ENCODE measurements at places on chromosomes 2 and 18. TPM values are rescaled to one million over a fixed set of nuclear protein-coding genes. Genes with fewer than 3 reads are reported as not detected.

Gene CFAP65
- 16.5 TPM for total RNA-seq

DNA sequence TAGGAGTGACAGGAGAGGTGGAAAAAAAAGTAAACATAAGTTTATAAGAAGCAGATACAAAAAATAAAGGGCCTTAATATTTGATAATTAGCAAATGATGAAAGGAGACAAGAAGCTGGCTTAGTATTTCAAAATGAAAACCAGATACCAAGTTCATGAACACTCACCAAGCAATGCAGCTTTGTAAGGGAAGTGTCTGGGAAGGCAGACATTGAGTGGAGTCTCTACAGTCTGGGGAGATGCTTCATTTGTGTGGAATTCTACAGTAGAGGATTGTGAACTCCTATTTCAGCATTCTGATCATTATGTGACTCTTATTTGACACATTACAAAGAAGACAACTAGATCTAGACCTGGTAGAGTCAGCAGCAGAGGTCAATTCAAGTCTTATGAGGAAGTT lies 1072.7 kb downstream of the DSC3 start:
- DNase-seq, result no peak
- no peak overlapping the region for H3K27ac ChIP-seq
- no peaks in the 10 kb centered on the region for H3K27me3 ChIP-seq
- no peaks in the 10 kb centered on the region for H3K36me3 ChIP-seq
- H3K4me1 ChIP-seq, result no peaks in the 10 kb centered on the region

DNA sequence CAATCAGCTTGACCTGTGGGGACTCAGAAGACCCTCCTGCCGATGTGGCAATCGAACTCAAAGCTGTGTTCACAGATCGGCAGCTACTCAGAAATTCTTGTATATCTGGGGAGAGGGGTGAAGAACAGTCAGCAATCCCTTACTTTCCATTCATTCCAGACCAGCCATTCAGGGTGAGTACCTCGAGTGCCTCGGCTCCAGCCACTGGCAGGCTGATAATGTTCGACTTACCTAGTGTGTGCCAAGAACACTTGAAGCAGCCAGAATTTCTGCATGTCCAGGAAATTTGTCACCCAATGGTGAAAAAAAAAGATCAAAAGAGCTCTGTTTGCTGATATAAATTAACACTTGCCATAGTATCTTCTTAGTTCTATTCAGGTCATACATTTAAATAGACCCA lies 2.3 kb downstream of the LGALSL start:
- peaks cover 7% of the 10 kb centered on the region for H3K4me1 ChIP-seq
- H3K27me3 ChIP-seq, result no peaks in the 10 kb centered on the region
- H3K36me3 ChIP-seq, result peaks cover 11% of the 10 kb centered on the region
- H3K4me3 ChIP-seq, result no peak overlapping the region
- peak; percentile 39 for DNase-seq

Gene FAHD2B
- total RNA-seq, result 14.4 TPM

Gene RSAD2
- 11.5 TPM for total RNA-seq

- no peak overlapping the region for H3K27ac ChIP-seq
- peaks cover 11% of the 10 kb centered on the region for H3K36me3 ChIP-seq
- no peak for DNase-seq
- no peaks in the 10 kb centered on the region for H3K27me3 ChIP-seq
Measured at GRCh38 chr2:24824071-24824588, 30.9 kb downstream of the CENPO start.

DNA sequence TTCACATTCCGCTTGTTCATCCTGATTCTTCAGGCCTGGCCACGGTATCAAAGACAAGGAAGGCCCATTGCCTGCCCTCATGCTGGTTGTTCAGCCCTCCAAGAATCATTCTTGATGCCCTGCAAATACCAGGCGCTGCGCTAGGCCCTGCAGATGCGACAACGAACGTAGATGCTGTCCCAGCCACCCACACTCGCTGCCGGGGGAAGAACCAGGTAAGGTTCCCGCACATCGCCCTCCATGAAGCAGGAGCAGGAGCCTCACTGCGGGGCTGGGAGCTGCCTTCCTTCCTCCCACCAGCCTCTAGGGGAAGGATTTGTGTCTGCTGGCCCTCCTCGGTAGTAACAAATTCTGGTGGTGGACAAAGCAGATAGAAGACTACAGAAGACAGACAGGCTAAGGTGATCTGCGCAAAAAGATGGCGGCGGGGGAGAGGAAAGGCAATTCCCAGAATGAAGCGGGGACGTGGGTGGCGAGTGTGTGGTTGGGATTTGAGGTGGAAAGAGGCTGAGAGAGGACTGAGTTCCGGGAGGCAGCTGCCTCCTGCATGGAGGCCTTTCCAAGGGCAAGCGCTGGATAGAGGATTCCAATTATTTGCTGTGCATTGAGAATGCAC lies 19.8 kb upstream of the GPR55 start:
- H3K27me3 ChIP-seq, result no peaks in the 10 kb centered on the region
- no peak overlapping the region for H3K27ac ChIP-seq
- H3K36me3 ChIP-seq, result no peaks in the 10 kb centered on the region
- no peaks in the 10 kb centered on the region for H3K4me1 ChIP-seq
- H3K4me3 ChIP-seq, result no peak overlapping the region

DNA sequence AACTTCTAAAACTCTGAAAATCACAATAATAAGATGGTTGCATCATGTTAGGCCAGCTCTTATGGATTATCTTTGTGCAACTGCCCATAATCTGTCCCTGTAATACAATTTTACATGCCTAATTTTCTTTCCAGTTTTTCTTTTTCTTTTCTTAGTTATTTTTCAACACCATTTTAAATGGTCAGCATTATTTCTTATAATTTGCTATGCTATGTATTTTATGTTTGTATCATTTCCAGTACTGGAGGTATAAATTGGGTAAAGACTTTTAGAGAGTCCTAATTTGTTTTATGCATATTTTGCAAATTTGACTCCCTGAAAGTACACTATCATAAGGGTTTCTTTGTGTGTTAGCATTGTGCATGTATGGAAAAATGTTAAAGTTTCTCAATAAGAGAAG lies 333.0 kb downstream of the CCDC178 start:
- DNase-seq, result no peak
- H3K27ac ChIP-seq, result no peak overlapping the region
- H3K4me1 ChIP-seq, result no peaks in the 10 kb centered on the region
- no peaks in the 10 kb centered on the region for H3K36me3 ChIP-seq

DNA sequence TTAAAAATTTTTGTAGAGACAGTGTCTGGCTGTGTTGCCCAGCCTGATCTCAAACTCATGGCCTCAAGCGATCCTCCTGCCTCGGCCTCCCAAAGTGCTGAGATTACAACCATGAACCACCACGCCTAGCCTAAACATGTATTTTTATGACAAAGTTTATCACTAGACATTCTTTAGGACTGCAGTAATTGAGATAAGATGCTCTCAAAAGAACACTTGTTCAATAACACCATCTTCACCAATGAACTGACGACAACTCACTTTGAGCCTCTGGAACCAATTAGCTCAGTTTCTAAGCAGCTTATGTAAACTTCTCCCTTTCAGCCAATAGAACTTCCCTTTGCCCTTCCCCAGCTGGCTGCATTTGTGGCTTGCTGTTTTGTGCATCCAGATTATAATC lies 15.3 kb upstream of the PPP4R1 start:
- no peaks in the 10 kb centered on the region for H3K36me3 ChIP-seq
- no peak for DNase-seq
- H3K27ac ChIP-seq, result no peak overlapping the region
- H3K27me3 ChIP-seq, result no peaks in the 10 kb centered on the region
- H3K4me3 ChIP-seq, result no peak overlapping the region

Gene LINC00305
- not detected for total RNA-seq

Gene KIF1A
- 0.71 TPM for total RNA-seq

Gene ASPRV1
- 1.4 TPM for total RNA-seq

GRCh38 chr2:160650196-160651118 lies 156.8 kb upstream of the RBMS1 start:
- no peaks in the 10 kb centered on the region for H3K27me3 ChIP-seq
- H3K4me3 ChIP-seq, result no peak overlapping the region
- no peak overlapping the region for H3K27ac ChIP-seq
- no peaks in the 10 kb centered on the region for H3K4me1 ChIP-seq

GRCh38 chr2:100143286-100143685 lies 896 bp upstream of the AFF3 start:
- no peak overlapping the region for H3K4me3 ChIP-seq
- no peak overlapping the region for H3K27ac ChIP-seq
- no peaks in the 10 kb centered on the region for H3K27me3 ChIP-seq
- H3K36me3 ChIP-seq, result no peaks in the 10 kb centered on the region

Gene ALPI
- not detected for total RNA-seq

DNA sequence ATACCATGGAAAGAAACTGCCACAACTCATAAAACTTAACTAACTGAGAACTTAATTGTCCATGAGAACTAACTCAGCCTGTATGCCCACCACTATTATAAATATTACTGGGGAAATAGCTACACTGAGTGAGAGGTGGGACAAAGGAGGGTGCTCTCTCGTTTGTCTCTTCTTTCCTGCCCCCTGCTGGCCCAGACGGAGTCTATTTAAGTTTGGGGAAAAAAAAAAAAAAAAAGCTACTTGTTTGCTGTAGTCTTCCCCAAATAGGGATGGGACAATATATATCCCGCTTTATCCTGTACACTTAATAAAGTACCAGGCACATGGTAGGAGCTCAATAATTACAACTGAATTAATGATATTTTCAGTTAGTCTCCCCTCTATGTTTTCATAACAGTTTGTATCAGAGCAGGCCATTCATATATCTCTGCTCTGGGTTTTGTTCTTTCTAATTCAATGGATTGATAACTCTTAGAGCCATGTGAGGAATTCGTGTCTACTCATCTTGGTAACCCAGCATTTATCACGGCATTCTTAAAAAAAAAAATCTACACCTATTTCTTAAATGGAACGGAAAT lies 647.6 kb upstream of the PKDCC start:
- no peak overlapping the region for H3K4me3 ChIP-seq
- H3K27ac ChIP-seq, result no peak overlapping the region
- no peaks in the 10 kb centered on the region for H3K27me3 ChIP-seq
- peak; percentile 37 for DNase-seq
- H3K4me1 ChIP-seq, result no peaks in the 10 kb centered on the region
- no peaks in the 10 kb centered on the region for H3K36me3 ChIP-seq

Gene OBSL1
- total RNA-seq, result 75.2 TPM
